Stimulated activated CD4-positive, alpha-beta T cell treated with anti-CD3 and anti-CD28 coated beads, Interleukin-2, amount 100 ng/mL, for 24 hours (primary cell): ENCODE measurements at places on chromosomes 11 and 22.

GRCh38 chr22:29936186-29936585, 53.2 kb downstream of the MTMR3 start:
- no peak for DNase-seq

GRCh38 chr11:33778675-33779074, 4.4 kb upstream of the FBXO3 start:
- DNase-seq, result no peak

DNA sequence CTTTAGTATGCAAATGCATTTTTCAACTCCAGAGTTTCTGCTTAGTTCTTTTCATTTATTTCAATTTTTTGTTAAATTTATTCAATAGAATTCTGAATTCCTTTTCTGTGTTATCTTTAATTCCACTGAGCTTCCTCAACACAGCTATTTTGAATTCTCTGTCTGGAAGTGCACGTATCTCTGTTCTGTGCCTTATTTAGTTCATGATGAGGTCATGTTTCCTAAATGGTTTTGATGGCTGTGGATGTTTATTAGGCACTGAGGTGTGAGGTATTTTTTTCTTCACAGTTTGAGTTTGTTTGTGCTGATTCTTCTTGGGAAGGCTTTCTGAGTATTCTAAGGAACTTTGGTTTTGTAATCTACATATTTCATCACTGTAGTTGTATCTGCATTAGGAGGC, 2042.8 kb upstream of the RAG2 start:
- no peak for DNase-seq

GRCh38 chr11:107731941-107732688, 20.3 kb upstream of the SLN start:
- no peak for DNase-seq

- DNase-seq, result no peak
Measured at GRCh38 chr11:13318498-13319295, 41.1 kb downstream of the BMAL1 start.

DNA sequence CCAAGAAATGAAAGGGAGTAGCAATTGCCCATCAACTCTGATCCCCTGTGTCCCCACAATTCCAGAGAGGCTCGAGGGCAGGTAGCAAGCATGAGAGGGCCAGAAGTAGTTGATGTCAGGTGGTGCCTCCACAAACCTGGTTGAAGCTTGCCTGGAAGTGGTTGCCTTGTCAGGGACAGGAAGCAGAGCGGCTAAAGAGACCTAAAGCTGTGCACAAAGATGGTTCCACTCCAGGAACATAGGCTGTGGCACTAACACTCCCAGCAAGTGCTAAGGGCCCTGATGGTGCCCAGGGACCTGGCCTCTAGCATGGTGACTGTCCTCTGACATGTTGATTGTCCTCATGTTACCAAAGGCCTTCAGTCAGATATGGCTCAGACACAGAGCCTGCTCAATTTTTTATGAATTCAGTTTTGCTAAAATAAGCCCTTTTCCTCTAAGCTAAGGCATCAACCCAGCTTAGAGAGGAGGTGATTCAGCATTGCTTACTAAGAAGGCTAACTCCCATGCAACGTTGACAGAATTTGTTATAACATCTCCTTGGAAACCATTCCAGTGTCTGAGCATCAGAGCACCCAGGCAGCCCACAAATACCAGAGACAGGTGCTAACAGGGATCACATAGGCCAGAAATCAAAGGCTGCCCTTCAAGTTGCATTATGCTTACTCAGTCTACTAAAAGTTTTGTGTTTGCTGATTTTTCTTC, 196.3 kb upstream of the ARHGAP20 start:
- no peak for DNase-seq

DNA sequence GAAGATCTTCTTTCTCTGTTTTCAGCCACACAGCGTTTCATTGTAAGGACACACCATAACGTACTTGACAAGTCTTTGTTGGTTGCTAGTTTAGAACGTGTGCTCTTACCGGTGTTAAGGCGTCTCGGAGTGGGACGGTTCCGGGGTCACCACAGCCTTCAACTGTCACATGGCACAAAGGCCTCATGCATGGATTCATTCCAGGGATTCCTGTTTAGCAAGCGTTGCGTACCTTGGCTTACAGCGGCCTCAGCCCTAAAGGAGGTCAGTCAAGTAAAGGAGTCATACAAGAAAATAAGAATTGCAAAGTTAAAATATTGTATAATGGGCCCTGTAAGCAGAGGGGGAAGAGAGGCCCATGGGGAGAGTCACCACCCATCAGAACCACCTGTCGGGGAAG, 2.2 kb upstream of the SCGB1A1 start:
- DNase-seq, result no peak

GRCh38 chr11:130141561-130142341, 17.8 kb upstream of the ST14 start:
- no peak for DNase-seq

DNA sequence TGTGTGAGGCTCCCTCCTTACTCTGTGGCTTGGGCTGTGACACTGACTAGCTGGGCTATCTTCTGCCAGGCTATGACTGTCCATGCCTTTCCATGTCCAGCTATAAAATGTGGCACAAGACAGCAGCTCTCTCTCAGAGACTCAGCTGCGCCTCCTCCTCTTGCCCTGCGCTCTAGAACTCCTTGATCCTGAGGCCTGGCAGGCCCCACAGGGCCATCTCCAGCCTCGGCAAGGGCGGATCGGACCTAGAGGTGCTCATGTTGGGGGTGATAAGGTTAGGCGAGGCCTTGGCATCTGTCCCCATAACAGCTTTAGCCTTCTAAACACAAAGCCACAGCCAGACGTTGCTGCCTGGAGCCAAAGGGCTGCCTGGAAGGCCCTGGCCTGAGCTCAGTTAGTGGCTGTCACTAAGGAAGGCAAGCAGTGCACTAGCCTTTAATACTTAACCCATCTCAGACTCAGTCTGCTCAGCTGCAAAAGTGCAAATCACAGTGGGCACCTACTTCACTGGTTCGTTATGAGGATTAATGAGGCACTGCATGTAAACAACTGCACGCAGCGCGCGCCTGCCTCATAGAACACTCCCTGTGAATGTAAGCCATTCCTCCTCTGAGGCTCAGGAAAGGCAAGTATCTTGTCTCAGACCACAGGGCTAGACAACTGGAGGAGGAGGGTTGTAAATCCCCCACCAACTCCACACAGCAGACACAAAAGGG, 1.2 kb downstream of the GUCD1 start:
- no peak for DNase-seq

DNA sequence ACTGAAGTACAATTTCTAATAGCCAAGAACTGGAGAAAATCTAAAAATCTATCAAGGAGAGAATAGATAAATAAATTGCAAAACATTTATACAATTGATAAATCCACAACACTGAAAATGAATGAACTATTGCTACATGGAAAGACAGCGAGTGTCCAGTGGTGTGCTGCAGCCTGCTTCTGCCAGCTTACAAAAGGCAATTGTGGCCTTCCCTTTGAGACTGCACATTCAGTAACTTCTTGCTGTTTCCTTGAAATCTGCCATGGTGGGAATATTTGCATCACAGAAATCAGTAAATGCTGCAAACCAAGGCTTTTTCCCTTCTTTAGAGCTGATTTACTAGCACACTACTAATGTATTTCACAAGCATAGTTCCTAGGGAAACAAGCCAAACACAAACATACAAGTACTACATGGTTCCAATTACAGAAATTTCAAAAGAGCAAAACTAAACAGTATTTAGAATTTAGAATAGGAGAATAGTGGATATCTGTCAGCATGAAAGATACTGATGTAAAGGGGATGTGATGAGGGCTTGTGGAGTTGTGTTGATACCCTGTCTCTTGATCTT, 76.9 kb upstream of the TRIM77 start:
- DNase-seq, result no peak

DNA sequence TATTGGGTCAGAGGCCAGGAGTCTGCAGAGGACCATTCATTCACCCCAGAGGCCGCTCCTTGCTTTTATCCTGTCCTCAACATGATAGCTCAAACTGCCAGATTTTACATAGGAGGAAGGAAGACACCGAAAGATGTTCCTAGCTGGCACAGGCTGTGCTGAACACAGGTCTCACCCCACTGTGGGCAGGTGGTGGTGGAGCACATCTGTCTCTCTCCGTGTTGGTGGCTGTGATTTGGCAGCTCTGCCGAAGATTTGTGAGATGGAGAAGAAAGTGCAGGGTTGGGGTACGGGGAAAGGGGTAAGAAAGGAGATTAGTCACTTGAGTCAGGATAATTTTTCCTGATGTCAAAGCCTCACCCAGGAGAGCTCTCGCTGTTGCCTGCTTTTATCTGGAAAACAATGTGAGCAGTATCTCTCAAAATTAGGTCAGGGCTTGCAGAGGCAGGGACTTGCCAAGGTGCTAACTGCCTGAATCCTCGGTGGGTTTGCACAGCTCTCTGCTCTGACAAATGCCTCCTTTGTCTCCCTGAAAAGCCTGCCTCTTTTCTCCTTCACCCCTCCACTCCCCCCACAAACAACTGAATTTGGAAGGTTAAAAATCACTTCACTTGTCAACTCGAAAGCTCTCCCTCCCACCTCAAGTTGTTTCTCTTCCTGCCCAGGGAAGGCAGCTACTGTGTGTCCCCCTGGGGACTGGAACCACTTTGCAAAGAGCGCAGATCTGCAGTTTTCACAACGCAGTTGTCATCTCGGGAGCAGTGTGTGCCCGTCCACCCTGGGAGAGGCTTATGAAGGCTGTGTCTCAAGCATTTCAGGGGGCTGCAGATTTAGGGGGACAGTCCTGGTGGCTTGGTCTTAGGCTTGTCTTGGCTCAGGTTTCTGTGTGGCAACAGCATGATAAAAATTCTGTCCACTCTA, 299.7 kb downstream of the ST3GAL4 start:
- no peak for DNase-seq

DNA sequence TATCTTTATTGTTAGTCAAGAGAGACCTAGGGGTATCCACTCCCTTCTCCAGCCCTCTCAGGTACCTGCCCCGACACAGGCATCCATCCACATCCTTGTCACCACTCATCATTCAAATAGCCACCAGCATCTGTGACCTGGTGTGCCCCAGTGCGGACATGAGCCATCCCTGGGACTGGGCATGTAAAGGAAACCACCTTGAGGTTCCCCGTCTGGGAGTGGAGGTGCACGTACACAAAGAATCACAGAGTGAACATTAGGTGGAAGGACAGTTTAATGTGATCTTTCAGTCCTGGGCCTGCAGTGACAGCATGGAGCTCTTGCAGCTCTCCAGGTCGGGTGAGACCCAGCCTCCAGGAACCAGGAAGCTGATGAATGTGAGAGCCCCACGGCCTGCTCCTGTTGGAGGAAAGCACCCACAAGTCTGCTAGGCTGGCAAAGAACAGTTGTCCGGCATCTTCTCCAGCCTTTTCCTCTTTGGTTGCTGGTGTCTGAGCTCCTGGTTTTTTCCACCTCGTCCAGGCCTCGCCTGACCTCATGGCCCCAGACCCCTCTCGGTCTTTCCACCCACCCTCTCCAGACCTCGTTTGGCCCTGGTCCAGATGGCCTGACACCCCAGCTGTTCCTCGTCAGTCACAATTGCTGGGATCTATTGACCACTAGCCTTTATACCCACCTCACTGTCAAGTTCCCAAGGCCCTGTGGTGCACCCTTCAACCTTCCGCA, 16.5 kb downstream of the PSMD13 start:
- no peak for DNase-seq

- DNase-seq, result no peak
Measured at GRCh38 chr22:49712195-49712791, 115.4 kb downstream of the BRD1 start.

DNA sequence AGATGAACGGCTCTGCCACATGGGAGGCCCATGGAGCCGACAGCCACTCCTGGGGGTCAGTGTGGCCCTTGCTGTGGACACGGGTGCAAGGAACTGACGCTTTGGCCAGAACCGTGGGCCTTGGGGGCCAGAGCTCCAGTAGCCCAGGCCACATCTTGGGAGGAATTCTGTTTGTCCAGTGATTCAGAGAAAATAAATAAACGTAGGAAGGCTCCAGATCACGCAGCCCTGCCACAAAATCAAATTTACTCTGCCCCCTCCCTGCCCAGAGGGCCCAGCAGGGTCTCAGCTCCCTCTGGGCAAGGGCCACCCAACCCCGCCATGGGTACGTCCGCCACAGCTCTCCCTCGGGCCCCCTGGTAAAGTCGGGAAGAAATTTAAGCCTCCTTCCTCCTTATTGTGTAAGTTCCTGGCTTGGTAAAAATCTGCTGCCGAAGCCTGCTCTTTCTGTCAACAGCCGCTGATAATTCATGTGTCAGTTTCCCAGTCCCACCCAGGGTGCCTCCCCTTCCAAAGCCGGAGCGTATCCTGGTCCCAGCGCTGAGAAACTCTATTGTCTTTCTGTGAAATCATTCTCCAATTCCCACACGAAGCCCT, 6.9 kb upstream of the MUC5AC start:
- DNase-seq, result no peak

DNA sequence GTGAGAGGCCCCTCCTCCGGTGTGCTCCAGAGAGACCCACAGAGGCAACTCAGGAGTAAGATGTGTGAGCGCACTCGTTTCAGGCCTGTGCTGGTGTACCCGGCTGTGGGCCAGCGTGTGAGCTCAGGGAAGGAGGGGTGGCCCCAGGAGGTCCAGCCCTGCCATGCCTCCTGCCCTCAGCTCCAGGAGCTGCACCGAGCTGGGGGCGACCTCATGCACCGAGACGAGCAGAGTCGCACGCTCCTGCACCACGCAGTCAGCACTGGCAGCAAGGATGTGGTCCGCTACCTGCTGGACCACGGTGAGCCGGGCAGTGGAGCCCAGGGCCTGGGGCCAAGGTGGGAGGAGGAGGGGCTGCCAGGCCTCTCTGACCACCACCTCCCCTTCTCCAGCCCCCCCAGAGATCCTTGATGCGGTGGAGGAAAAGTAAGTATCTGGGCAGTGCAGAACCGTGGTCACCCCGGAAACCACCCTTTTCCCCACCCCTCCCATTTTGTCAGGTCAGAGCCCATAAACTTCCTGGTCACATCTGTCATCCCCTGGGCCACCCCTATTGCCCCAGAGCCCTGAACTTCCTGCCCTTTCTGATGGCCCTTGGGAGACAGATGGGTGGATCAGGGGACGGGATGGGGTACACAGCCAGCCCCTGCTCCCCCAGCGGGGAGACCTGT, 2.5 kb upstream of the MDK start:
- no peak for DNase-seq

DNA sequence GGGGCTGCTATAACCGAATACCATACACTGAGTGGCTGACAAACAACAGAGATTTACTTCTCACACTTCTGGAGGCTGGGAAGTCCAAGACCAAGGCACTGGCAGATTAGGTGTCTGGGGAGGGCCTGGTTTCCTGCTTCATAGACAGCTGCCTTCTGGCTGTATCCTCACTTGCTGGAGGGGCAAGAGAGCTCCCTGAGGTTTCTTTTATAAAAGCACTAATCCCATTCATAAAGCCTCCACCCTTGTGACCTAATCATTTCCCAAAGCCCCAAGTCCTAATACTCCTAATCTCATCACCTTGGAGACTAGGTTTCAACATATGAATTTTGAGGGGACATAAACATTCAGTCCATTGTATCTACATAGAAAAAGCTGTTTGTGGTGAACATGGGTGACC, 131.8 kb downstream of the KIRREL3 start:
- DNase-seq, result no peak
